ENCODE measurements at places on chromosomes 7 and 10. TPM values are rescaled to one million over a fixed set of nuclear protein-coding genes. Genes with fewer than 3 reads are reported as not detected.

ZNF736 gene
- total RNA-seq = 6.4 TPM

NME8 gene
- total RNA-seq = not detected

ITPRID1 gene
- total RNA-seq = not detected

DNA sequence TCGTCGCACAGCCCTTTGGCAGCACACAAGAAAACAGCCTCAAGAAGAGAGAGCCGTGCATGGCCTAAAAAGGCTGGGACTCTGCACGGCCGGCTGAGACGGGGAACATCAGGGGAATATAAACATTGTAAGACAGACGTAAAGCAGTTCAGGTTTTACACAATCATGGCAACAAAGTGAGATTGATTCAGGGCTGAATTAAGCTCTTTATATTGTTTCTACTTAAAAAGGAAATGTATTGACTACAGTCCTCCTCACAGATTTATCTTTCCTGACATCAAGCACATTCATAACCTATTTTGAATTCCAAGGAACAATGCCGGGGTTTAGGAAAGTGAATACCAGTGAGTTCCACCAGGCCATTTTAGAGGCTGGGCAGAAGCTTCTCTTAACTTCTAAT, 25.2 kb downstream of the SORBS1 start:
- peaks cover 15% of the 10 kb centered on the region for H3K27me3 ChIP-seq
- H3K4me3 ChIP-seq = no peak overlapping the region
- H3K27ac ChIP-seq = no peak overlapping the region
- DNase-seq = no peak
- H3K36me3 ChIP-seq = no peaks in the 10 kb centered on the region
- no peaks in the 10 kb centered on the region for H3K4me1 ChIP-seq

GRCh38 chr7:79412915-79413314, 40.6 kb downstream of the MAGI2 start:
- H3K36me3 ChIP-seq = peaks cover 10% of the 10 kb centered on the region
- H3K4me1 ChIP-seq = peaks cover 14% of the 10 kb centered on the region
- H3K27me3 ChIP-seq = no peaks in the 10 kb centered on the region

DNA sequence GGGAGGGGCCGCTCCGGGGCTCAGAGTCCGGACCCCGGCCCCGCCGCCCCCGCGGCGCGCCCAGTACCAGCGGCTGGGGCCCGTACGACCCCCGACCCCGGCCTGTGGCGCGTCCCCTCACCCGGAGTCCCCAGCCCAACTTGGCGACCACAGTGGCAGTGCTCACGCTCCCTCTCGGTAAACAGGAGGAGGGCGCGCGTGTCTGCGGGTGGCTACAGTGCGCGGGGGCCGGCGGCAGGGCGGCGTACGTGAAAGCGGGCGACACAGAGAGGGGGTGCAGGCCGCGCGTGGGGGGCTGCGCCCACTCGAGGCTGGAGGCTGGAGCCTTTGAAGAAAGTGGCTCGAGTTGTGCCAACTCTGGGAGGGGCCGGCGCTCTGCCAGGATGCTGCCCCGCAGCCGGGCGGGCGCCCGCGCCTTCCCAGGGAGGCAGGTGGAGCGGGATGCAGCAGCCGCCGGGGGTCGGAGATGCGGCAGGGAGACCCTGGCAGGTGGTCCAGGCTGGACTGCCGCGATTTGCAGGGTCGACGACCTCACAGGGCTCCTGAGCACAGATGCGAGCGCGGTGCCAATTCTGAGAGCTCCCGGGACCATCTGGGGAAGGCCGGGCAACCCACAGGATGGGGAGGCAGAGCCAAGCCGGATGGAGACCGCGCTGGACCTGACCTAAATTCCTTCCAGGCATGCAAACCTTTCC, 655 bp downstream of the PTPRE start:
- H3K27ac ChIP-seq = no peak overlapping the region
- H3K27me3 ChIP-seq = peaks cover 5% of the 10 kb centered on the region
- no peaks in the 10 kb centered on the region for H3K36me3 ChIP-seq
- DNase-seq = no peak
- H3K4me1 ChIP-seq = no peaks in the 10 kb centered on the region
- H3K4me3 ChIP-seq = no peak overlapping the region
